NCI-H510A treated with DMSO at 0.1 percent for 48 hours (cell line): ENCODE measurements at places on chromosomes 16 and 17.

- no peak for DNase-seq
Measured at GRCh38 chr16:68247400-68247799, 2.2 kb downstream of the PLA2G15 start.

DNA sequence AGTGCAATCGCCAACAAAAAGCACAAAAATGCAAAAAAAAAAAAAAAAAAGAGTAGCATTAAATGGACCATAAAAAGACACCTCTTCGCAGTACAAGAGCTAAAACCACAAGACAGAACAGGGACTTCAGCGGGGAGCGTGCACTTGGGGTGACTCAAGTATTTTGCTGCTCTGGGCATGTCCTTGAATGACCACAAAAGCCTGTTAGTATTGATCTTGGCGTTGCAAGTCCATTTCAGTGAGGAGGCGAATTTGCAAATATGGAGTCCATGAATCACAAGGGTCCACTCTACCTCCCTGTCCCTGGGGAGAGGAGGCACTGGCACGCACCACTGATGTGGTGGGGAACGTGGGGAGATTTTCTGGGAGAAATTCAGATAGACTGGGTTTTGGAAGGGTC lies 78.9 kb downstream of the CNGB1 start:
- DNase-seq = no peak

GRCh38 chr16:24524855-24525677 lies 14.3 kb upstream of the RBBP6 start:
- no peak for DNase-seq

- DNase-seq = no peak
Measured at GRCh38 chr16:12415072-12415471, 388.6 kb downstream of the CPPED1 start.

GRCh38 chr16:69366431-69366830 lies 14.8 kb upstream of the TMED6 start:
- no peak for DNase-seq

- DNase-seq = no peak
Measured at GRCh38 chr17:56297184-56297583, 143.9 kb downstream of the ANKFN1 start.

DNA sequence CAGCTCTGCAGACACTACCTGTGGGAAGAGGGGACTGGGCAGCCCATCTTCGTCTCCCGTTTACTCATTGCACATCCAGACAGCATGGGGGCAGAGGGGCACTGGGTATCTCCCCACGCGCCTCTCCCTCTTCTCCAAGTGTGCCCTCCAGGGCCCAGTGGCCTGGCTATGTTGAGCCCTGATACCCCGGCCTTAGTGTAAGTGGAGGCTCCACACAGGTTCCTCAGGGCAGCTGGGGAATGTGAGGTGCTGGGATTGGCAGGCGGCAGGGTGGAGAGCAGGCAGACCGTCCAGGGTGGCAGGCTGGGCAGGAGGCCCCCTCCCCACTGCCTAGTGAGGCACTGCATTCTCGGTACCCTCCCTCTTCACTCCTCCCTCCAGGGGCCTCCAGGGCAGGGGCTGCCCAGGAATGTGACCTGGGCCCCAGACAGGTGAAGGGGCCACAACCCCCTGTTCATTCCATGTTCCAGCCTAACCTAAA lies 13.2 kb upstream of the NAGLU start:
- DNase-seq = no peak

GRCh38 chr16:86732621-86733295 lies 154.4 kb downstream of the FOXL1 start:
- no peak for DNase-seq

DNA sequence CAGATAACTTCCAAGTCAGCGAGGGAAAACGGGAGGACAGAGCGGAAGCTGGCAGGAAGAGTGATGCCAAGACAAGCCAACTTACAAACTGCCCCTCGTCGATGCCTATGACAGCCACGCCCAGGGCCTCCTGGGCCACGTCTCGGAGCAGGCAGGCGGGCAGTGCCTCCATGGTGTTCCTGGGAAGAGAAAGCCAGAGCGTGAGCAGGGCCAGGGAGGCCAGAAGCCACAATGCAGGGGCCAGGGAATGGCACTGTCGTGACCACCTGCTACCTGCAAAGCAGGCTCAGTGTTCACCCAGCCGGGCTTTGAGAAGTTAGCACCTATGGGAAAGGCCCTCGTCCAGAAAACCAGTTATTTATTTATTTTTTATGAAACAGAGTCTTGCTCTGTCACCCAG lies 4.3 kb downstream of the TK1 start:
- DNase-seq = no peak

- no peak for DNase-seq
Measured at GRCh38 chr16:13863075-13863765, 56.7 kb upstream of the ERCC4 start.

DNA sequence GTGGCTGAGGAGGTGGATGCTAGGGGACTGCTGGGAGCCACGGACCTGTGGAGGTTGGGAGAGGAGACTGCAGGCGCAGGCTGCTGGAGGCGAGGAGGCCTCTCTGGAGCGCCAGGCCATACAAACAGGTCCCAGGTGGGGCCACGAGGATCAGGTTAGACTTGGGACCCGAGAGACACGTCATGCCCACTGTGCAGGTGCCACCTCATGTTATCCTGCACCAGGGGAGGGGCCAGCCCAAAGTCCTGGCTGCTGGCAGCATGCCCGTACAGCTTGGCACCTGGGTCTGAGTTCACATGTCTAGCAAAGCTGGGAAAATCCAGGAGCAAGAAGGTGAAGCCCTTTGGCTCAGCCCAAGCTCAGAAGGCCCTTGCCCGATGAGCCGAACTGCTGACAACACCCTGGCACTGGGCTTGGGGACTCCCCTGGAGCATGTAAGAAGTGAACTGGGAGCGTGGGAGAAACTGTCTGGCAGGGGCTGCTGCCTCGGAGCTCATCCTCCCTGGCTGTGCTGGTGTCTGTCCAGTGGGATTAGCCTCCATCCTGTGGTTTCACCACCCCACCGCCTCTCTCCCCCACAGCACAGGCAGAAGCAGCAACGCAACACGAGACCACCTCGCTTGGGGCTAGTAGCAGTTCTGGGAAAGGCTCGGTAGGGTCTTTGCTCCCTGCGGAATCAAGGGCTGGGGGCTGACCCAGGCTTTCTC lies 5.3 kb downstream of the ARHGDIA start:
- no peak for DNase-seq

- DNase-seq = no peak
Measured at GRCh38 chr16:66477028-66477515, 50.0 kb downstream of the BEAN1 start.

DNA sequence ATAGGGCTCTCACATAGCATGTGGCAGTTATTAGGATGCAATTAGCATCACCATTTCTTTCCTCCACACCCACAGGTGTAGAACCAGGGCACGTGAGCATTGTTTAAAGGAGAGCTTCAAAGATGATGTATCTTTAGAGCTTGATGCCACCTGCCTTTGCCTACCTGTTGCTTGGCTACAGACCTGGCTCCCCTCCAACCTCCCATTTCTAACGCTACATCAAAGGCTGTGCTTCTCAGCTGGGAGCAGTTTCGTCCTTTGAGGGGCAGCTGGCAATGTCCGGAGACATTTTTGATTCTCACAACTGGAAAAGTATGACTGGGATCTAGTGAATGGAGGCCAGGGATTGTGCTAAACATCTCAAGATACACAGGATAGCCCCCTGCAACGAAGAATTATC lies 78.5 kb upstream of the CLEC3A start:
- DNase-seq = peak; percentile 87

- DNase-seq = peak; percentile 37
Measured at GRCh38 chr16:54175552-54176375, 110.8 kb downstream of the IRX3 start.

GRCh38 chr17:16936536-16937310 lies 35.2 kb downstream of the TNFRSF13B start:
- DNase-seq = no peak

GRCh38 chr17:17853811-17854447 lies 17.1 kb upstream of the SREBF1 start:
- DNase-seq = no peak

- no peak for DNase-seq
Measured at GRCh38 chr17:19958023-19958422, 19.6 kb downstream of the AKAP10 start.

- DNase-seq = no peak
Measured at GRCh38 chr16:84177741-84178073, 9.2 kb downstream of the TAF1C start.

DNA sequence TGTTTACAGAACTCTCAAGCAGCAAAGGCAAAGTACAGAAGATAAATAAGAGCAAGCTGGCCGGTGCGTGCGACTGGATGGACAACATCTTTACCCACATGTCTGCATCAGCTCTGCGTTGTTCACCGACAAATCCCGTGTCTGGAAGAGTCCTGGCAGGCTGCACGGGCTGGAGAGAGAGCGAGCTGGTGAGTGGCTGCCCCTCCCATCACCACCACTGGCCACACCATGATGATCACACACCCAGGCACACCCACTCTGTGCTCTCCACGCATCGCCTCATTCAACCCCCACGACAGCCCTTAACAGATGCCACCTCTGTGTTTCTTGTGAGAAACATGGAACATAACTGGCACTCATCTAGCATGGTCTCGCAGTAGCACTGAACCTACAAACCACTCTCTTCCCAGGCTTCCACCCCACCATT lies 59.2 kb downstream of the ANKRD11 start:
- DNase-seq = peak; percentile 62

DNA sequence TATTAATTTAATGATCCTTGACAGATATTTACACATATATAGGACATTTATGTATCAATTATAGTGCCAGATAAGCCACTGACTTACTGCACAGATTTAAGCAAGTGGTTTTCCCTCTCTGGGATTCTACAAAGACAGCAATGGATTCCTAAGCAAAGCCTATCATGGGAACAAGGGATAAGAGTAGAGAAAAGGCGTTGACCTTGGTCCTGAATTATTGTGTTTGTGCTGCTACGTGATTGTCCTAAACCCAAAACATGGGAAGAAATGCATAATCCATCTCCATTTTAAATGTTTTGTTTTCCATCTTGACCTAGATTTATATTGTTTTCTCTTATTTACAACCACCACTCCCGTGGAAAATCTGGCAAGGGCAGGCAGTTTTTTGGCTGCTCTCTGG lies 14.0 kb downstream of the SLFN11 start:
- no peak for DNase-seq

DNA sequence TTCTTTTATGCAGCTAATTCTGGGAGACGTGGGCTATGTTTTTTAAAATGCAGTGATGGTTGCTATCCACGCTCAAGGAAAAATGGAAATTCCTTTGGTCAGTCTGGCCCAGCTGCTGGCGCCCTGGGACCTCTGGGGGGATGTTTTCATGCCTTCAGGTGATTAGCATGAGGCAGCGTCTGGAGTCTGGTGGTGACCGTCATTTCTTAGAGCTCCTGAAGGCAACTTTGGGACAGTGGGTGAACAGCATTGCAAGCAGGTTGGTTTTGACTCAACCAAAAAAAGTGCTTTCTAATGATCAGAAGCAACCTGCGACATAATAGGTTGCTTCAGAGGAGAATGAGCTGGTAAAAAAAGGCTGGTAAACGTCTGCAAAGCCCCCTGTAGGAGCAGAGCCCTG lies 82.3 kb downstream of the RPA1 start:
- DNase-seq = no peak

DNA sequence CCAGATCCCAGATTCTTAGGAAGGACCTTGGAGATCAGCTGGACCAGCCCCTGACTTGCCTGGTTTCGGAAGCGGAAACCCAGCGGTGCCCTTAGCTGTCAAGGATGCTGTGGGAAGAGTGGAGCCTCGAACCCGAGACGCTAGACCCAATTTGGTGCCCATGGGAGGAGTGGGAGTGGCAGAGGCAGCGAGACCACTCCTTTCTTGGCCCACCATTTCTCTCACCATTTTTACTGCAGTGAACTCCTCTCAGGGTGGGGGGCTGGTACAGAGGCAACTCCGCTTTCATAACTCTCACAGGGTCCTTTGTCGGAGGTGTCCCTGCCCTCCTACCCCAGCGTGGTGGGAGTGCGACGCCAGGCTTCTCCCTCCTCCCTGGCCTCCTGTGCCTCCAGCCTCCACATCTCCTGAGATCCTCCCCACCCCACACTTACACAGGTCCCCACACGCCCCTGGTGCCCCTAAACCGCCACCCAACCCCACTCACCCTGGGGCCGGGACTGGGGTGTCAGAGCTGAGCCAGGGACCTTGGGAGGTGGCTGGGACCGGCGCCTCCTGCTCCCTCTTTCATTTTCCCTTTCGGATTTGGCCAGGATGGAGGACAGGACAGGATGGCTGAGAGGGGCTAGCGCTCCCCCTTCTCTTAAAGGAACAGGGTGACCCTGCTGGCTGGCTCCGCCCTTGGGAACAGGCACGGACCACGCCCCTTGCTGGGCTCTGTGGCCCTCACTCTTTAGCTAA lies at the start of gene GJD3:
Gene GJD3, minus strand, starts transcription at position 617 of the 741 bp plus-strand sequence. CDS start 922 bp downstream, outside the sequence.
- DNase-seq = no peak
